ENCODE measurements at places on chromosomes 5 and 9.
A peak's percentile ranks its signal among the peaks of the same experiment; 100 is the strongest.

DNA sequence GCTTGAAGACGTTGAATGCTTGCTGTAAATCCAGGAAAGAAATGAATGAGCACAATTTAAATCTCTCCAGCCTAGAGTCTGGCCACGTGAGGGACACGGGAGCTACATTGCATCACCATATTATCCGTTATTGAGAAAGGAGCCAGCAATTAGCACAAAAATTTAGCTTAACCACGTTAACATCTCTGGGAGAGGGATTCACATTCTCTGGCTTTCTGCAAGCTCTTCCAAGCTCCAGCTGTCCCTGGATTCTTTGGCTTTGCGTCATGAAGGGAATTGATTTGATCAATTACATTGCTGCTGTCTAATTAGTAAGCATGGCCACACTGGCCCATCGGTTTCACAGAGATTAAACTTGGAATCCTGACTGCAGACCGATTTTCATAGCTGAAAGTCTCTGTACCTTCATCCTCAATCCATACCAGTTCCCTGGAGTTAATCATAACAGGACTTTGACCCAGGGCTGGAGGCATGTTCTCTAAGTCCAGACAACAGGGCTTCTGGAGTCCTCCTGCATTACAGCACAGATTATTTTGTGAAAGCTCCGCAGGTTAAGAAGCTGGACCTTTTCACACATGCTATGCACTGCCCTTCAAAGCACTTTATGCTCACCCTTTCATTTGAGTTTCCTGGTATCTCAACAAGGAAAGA, 31.6 kb downstream of the ADRA1B start:
- peak; percentile 58 for DNase-seq

DNA sequence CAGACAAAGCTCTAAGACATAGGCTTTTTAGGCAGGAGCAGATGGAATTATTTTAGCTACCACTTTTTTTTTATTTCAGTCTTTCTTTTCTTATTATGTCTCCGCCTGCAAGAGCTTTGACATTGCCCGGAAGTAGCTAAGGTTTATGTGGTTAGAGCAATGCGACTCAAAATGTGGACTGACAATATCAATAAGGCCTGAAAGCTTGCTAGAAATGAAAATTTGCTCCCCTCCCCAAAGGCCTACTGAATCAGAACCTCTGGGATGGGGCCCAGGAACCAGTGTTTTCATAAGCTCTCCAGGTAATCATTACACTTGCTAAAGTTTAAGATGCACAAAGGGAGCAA, 81.3 kb downstream of the SUSD1 start:
- no peak for DNase-seq

- DNase-seq, result no peak
Observed at GRCh38 chr5:145976431-145977155, 40.2 kb downstream of the SH3RF2 start.

DNA sequence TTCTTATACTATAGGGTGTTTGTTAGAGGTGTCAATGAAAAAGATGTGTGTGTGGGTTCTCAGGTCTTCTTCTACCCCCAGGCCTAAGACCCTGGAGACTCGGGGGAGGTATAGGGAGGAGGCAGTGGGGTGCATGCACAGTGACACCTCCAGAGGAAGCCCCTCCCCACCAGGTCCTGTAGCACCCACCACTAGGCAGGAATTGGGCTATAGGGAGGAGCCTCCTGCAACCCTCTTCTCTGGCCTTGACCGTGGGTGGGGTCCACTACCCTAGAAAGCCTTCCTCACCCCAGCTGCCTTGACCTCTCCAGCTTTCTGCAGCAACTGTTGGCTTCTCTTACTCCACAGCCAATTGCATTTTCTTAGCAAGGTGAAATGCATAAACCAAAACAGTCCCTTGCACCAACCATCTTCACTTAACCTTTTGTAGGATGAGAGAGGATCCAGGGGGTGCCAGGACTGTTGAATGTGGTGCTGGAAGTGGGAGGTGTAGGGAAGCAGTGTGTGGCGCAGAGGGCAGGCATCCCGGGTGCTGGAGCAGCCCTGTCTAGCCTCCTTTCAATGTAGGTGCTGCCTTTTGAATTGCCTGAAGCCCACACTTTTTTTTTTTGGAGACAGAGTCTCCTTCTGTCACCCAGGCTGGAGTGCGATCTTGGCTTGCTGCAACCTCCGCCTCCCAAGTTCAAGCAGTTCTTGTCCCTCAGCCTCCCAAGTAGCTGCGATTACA, 128.5 kb downstream of the RGS3 start:
- DNase-seq, result no peak

DNA sequence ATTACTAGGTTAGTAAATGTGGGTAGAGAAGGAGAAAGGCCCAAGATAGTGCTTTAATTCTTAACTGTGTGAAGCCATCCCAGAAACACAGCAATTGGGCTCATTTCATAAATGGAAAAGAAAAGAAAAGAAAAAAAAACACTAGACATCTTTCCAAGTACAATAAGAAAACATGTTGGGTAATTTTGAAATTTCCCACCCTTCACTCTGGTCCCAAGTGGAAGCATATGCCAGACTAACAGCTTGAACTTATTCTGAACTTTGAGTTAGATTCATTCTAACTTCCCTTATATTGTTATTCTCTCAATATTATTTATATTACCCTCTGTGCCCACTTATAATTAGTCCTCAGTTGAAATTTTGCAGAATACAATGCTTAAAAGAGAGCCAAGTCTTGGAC, 113.4 kb upstream of the GHR start:
- no peak for DNase-seq

- no peak for DNase-seq
Observed at GRCh38 chr5:115165790-115166189, 3.9 kb downstream of the TRIM36 start.

DNA sequence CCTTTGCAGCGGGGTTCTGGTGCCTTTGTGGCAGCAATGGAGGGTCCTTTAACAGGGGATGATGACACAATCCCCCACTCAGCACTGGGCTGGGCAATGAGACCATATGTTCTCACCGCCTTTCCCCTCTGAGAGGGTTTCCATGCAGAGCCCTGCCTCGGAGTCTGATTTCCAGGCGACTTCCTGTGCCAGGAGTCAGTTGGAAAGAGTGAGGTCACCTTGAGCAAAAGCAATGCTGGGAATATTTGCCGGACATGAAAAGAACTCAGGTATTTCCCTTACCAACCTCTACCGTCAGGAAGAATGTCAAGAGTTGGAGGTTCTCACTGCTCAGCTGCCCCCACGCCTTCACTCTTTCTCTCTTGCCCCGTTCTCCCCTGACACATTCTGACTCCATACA, 284.2 kb upstream of the IRX1 start:
- DNase-seq, result no peak

- DNase-seq, result no peak
Observed at GRCh38 chr9:125850763-125851162, 103.6 kb downstream of the PBX3 start.

DNA sequence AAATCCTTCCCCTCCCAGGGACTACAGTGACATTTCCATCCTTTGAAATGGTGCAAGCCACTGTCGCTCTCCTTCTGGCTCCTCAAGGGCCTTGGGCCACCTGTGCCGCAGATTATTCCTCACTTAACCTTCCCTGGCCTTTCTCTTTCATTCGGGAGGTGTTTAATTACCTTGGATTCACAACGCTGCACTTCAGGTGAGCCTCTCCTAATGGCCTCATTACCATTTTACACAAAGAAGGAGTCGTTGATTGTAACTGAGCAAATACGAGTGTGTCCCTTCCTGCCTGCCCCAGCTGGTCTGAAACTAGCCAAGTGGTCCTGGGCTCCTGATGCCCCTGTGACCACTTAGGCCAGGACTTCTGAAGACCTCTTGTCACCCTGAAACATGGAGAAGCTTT, 205.0 kb downstream of the CRB2 start:
- DNase-seq, result no peak

- DNase-seq, result no peak
Observed at GRCh38 chr5:142952229-142952628, 182.1 kb downstream of the ARHGAP26 start.

- DNase-seq, result no peak
Observed at GRCh38 chr9:107513464-107514100, 24.0 kb upstream of the KLF4 start.

All from AG08396 (cell line).